ENCODE measurements at places on chromosomes 7 and 10. TPM values are rescaled to one million over a fixed set of nuclear protein-coding genes. Genes with fewer than 3 reads are reported as not detected.
A peak's percentile ranks its signal among the peaks of the same experiment; 100 is the strongest.

ATG9B gene
- not detected for total RNA-seq

FBXL13 gene
- total RNA-seq, result 10.6 TPM

GSTO2 gene
- total RNA-seq, result 0.58 TPM

PLCE1 gene
- 19.2 TPM for total RNA-seq

MYL10 gene
- not detected for total RNA-seq

ELFN1 gene
- 0.43 TPM for total RNA-seq

ACTL6B gene
- total RNA-seq, result 0.37 TPM

NOS3 gene
- 45.1 TPM for total RNA-seq

- DNase-seq, result no peak
These were observed 421.7 kb upstream of the NUPR2 start for GRCh38 chr7:56537952-56538351.

DNA sequence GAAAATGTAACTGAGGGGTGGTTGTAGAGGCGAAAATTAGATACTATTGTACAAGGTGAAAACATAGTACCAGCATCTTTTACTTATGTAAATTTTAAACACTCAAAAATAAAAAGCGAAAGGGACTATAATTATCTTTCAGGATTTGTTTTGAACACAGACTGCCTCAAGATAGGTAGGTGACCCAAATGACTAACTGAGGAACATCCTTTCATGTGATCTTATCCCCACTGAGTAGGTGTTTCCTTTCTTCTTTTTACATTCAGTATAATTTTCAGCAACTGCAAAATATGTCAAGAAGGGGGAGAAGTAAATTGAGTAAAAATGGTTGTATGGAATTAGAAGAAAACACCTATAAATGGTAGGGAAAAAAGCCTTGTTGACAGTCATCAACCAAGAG, 236.7 kb downstream of the PHF14 start:
- no peak for DNase-seq

GRCh38 chr7:134320201-134320600, 3.5 kb upstream of the SLC35B4 start:
- no peak for DNase-seq

DNA sequence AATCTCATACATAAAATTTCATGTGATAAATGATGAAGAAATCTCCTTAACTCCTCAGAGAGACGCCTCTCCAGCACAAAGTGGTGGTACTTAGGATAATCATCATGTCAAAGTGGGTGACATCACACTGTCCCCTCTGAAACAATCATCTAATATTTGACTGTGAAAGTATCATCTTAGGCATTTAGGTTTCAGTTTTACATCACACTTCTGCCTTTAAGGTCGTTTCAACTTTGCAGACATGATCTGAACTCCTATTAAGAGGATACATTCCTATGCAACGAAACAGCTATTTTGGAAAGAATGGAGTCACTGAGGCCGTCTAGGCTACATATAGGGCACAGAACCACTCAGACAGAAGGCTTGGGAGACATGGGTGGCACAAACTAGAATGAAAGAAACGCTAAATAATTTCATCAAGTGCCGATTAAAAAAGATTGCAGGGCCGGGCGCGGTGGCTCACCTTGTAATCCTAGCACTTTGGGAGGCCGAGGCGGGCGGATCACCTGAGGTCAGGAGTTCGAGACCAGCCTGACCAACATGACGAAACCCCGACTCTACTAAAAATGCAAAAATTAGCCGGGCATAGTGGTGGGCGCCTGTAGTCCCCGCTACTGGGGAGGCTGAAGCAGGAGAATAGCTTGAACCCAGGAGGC, 2.0 kb downstream of the VOPP1 start:
- DNase-seq, result no peak

GRCh38 chr10:22630234-22631174, 83.9 kb downstream of the PIP4K2A start:
- DNase-seq, result peak; percentile 41

- no peak for DNase-seq
These were observed 897.8 kb downstream of the CNTNAP2 start for GRCh38 chr7:147014286-147014955.

DNA sequence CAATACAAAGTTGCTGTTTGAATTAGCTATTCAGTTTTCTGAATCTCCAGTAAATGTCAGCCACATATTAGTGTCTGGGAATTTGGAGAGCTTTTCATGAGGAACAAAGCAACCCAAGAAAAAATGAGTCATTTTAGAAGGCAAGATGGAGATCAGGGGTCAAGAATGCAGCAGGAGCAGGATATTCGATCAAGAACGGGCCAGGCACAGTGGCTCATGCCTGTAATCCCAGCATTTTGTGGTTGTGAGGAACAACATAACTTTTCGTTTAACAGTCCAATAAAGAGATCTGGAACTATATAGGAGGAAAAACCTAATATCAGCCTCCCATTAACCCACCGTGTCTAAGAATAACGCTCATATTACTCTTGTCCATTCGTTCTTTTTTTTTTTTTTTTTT, 600.5 kb downstream of the MAGI2 start:
- no peak for DNase-seq

- DNase-seq, result no peak
These were observed 69.8 kb upstream of the SEMA3A start for GRCh38 chr7:84264396-84264795.

DNA sequence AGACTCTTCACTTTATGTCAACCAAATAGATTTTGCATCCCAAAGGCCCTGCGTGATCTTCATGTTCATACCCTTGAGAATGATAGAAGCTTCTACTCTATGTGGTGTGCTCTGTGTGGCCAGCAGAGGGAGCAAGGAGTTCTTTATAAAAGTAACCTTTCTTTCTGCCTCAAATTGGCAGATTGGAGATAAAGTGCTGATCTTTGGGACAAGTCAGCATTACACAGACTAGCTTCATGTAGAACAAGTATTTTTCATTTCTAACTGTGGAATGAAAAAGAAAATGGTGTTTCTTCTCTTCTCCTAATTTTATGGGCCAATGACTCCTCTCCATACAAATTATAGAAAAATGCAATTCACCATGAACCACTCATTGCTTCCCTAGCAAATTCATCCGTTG, 1214.1 kb downstream of the SORCS1 start:
- DNase-seq, result peak; percentile 54

DNA sequence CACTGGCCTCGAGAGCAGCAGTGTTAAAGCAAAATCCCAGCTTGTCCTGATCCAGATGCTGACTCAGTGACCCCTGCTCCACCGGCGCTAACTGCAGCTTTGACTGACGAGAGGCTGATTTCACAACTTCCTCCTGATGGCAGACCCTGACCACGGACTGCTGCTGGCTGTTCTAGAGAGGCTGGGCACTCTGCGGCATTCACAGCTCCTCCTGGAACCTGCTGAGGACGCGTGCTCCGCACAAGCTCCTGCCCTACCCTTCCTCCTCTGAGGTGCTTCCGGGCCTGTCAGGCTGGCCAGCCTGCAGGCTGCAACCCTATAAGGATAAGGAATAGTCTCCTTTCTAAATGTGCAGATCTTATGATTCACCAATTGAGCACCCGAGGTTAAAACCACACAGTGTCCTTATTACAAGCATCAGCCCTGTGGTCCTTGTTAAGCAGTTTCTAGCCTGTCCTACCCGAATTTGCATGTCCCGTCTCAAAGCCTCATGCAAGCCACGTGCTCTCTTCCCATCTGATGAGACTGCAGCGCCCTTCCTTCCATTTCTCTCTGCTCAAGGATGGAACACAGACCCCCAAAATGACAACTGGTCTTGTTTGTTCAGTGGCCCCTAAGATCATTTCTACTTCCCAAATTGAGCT, 35.5 kb upstream of the NCAPG2 start:
- peak; percentile 27 for DNase-seq

GRCh38 chr10:90779548-90779947, 78.3 kb downstream of the HTR7 start:
- no peak for DNase-seq

DNA sequence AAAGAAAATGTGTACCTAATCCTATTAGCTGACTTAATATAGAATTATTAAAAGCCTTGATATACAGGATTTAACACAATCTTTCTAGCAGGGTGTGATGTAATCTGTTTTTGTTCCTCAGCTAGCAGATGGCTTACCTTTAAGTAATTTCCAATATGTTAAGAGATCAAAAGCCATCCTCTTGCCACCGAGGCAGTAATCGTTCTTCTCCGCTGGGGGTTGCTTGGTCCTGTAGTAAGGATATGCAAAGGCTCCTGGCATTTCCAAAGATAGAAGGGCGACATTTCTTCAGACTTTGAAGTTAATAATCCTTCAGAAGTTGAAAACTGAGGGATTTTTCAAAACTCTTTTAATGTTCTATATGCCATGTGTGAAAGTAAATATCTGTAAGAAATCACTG, 156.4 kb downstream of the FZD1 start:
- no peak for DNase-seq

GRCh38 chr10:80081801-80082750, 3.6 kb downstream of the TMEM254 start:
- no peak for DNase-seq

Measured in stomach (tissue), 19 donors.